GM10248 (cell line): ENCODE measurements at places on chromosomes 6 and 20.
A peak's percentile ranks its signal among the peaks of the same experiment; 100 is the strongest.

DNA sequence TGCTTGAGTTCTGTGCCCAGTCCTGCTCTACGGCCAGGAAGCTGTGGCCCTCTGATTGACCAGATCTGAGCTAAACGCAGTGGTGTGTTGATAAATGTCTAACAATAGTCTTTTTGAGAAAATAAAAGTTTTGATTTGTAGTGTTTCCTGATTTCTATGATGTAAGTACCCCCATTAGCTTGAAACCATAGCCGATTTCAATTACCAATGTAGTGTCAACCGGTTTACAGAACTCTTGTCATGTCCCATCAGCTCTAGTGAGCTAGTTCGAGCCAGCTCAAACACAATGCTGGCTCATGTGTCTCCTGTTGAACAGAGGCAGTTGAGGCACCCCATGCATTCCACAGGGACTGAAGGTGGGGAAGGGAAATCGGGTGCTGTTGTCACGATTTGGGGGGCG, 56.7 kb upstream of the ZMYND8 start:
- DNase-seq, result no peak

GRCh38 chr20:44914924-44915323, 5.1 kb downstream of the PABPC1L start:
- DNase-seq, result no peak

- no peak for DNase-seq
Measured at GRCh38 chr20:33296206-33296605, 13.2 kb downstream of the BPIFB1 start.

GRCh38 chr6:134729561-134729960, 220.3 kb downstream of the ALDH8A1 start:
- DNase-seq, result no peak

DNA sequence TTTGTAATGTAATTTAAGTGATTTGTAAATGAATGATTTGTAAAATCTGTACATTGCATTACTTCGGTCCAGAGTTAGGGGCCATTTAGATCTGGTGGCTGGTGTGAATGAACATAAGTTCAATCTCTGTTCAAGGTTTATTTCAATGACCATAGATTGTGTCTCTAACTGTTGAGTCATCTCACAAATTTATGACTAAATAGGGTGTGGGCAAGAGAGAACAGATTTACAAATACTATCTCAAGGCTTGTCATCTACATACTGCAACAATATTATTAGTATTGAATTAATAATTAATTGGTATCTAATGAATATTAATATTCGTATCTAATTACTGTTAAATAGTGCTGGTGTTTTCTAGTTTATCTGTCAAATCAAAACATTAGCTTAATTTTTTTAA, 115.3 kb upstream of the EDN1 start:
- no peak for DNase-seq

DNA sequence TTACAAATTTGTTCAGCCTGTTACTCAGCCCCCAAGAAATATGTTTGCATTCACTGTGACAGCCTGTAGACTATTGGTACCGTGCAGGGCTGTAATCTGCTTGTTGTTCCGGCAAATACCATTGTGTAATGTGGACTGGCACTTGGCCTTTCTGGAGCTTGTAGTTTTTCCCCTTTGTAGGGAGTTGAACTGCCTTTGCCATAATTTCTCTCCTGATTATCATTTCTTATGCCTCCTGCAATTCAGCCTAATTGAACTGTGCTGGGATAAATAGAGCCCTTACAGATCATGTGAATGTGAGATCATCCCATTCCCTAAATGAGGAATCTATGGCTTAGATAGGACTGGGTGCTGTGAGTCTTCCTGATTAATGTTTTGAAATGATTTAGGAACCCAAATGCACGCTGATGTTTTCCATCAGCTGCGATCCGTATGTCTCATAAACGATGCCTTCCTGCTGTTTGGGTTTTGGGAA, 185.1 kb downstream of the JARID2 start:
- no peak for DNase-seq

- peak; percentile 78 for DNase-seq
Measured at GRCh38 chr20:45933266-45934045, 1.0 kb upstream of the PCIF1 start.

GRCh38 chr20:10172998-10173655, 45.5 kb upstream of the SNAP25 start:
- no peak for DNase-seq

GRCh38 chr6:158654498-158654897, 4.6 kb downstream of the SYTL3 start:
- no peak for DNase-seq

DNA sequence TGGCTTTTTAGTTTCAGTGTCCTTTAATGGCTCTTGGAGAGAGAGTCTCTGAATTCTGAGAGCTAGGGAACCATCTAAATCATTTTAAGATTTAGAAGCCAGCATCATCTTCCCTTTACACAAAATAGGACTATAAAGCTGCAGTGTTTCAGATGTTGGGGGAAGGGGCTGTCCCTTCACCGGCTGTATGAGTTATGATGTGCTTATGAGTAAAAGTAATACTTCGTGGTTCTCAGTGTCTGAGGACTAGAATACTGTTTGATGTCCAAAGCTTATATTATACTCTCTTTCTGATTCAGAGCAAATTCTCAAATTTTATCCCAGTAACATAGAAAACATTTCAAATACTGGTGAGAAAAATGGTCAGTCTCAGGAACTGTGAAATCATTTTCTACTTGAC, 63.5 kb upstream of the FAM8A1 start:
- DNase-seq, result peak; percentile 47

- DNase-seq, result no peak
Measured at GRCh38 chr20:34970193-34970840, 14.6 kb downstream of the MYH7B start.

DNA sequence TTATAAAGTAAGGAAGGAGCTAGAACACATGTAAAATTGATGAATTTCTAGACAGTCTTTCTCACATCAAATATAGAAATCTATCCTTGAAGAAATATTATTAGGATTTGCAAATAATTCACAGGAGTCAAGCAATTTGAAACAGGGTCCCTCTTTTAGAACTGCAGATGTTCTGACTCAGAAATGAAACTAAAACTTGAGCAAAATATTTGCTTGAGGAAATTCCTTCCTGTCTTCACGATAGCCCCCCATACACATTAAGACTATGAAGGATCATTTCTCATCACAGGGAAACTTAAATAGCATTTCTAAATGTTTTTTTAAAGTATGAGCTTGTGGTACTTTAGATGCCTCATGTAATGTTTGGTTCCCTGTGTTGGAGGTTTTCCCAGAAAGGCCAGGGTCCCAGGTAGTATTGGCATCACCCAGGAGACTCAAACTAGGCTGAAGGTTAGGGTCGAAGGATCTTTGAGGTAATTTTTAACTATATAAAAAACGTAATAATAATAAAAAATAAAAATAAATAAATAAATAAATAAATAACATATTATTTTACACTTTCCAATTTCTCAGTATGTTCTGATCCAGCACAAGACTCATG, 144.0 kb upstream of the TBX18 start:
- no peak for DNase-seq

DNA sequence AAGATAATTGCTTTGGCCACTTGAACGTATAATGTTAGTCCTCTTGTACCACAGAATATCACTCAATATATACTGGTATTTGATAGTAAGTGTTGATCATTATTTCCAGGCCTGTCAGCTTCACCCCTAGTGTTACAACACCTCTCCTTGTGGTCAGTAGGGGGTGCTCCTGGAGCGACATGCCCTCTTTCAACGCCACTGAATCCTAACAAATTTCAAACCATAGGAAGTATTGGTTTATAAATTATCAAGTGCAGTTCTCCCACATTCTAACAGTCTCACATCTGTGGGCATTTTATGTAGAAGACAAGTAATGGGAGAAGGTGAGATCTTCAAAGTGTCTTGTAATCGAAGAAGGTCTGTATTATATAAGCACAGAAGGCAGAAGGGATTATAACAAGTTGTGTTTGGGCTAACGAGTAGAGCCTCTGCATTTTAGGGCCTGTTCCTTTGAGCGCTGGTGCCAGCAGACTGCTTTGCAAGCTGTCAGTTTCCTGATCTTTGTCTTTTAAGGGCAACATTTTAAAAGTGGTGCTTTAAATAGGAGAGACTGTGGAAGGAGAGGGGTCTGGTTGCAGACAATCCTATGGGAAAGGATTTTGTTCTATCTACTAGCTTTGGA, 57.1 kb upstream of the CEP162 start:
- DNase-seq, result peak; percentile 12

DNA sequence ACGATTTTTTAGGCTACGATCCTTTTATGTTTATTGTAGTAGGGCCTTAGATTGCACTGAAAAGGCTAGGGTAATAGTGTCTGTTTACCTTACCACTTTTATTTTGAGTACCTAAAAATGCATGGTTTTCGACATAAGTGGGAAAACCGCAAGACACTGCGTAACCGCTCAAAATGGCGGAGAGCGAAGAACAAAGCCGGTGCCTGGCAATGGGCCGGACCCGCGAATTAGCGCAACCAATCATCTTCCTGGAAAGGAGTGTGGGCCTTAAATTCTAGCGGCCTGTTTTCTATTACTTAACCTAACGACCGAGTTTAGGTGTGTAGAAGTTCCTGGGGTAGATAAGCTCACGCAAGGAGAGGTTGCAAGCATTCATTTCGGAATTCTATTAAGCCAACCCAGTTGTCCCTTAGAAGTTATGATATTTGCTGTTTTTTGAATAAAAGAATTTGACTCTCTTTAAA, 118.0 kb downstream of the HFE start:
- DNase-seq, result peak; percentile 73

DNA sequence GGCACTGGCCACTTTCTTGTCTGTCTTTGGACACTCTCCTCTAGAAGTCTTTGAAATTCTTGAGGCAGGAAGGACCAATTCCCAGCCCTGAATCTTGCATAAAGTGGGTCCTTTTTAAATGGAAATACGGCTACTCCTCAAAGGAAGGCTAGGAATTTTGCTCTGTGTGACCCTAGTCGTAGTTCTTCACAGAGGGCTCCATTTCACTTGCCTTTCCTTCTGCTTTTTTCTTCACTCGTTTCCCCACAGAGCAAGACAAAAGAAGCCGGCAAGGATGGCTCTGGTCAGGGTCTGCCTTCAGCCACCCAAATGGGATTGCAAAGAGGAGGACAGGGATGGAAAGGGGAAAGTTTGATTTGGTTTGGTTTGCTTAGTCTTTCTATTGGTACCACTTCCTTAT, 25.8 kb downstream of the HLA-E start:
- no peak for DNase-seq

- DNase-seq, result no peak
Measured at GRCh38 chr20:4835244-4836177, 113.8 kb downstream of the PRND start.

GRCh38 chr6:117451671-117452070, 25.9 kb upstream of the ROS1 start:
- DNase-seq, result no peak

DNA sequence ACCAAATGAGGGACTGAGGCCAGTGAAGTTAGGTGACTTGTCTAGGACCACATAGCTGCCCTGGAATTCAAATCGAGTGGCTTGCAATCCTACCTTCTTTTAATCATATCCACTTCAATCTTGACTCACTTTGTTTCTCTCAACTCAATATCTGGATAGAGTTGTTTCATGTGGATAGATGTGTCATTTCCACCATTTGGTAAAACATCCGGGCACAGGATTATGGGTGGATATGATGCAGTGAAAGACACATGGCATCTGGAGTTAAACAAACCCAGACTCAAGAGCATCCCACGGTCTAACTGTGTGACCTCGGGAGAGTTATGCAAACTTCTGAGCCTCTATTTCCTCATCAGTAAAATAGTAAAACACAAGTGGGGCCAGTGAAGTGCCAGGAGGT, 103.6 kb upstream of the CNKSR3 start:
- no peak for DNase-seq

GRCh38 chr6:3343089-3343883, 84.5 kb downstream of the PSMG4 start:
- DNase-seq, result no peak

DNA sequence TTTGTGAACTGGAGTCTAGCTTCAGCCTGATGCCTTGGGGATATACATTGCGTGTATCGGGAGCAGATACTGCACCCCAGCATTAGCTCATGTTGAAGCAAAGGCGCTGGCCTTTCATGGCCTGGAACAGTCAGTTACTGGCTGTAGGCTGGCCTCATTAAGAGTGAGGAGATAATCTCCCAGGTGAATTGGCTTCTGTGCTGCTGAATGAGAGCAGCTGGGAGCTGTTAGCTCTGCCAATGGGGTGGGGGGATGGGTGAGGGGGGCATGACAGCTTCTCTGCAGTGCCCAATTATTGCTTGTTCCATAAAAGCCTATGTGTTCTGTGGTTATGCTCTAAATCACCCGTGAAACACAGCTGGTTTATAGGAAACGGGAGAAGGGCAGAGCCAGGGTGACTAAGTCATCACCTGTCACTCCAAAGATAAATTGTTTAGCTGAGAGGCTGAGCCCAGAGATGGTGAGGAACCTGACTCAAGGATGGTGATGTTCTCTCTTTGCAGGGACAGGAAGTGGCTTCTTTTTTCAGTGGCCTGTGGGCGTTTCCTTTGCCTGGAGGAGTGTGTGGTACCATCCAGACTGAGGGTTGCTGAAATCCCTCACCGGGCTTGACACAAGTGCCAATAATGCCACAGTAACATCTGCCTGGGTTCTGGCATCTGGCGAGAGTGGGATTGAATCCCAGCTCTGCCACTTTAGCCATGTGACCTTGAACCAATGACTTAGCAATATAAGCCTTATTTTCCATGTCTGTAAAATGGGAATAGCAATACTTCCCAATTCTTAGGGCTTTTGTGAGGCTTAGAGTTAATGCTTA, 170.8 kb downstream of the BCAS1 start:
- peak; percentile 50 for DNase-seq

GRCh38 chr6:2205396-2205795, 40.0 kb downstream of the GMDS start:
- DNase-seq, result no peak

GRCh38 chr20:24542721-24543120, 73.3 kb downstream of the SYNDIG1 start:
- no peak for DNase-seq

DNA sequence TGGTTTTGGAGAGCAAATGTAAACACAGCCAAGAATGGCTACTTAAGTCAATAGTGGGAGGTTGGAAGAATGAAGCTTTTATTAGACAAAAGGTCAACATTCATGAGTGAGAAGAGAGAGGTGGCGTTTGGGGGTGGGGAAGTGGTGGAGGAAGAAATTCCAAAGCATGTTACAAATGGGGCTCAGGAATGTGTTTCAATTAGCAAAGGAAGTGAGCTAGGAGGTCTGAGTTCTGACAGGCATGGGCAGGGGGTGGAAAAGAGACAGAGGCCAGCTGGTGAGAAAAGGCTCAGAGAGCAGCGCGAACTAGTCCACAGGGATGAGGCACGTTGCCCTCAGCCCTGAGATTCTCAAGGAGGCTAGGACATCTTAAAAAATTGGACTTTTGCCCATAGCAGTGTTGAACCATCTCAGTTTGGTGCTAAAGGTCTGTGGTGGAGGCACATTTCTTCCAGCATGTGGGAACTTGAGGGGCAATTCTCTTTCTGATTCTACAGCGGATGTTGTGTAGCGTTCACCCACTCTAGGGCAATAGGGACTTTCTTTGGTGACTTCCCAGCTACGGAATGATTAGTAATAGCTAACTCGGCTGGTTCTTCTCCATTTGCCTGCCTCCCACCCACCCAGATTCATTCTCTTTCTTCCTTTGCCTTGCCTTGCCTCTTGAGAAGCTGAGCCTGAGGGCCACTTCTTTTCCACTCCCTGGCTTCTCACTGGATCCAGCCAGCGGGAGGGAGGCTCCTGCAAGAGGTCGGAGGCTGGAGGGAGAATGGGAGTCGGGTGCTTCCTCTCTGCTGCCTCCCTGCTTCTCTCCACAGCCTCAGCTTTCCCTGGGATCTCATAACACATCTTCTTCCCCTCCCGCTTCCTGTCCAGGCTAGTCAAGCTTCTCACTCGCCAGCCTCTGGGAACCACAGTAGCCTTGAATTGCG, 45.1 kb upstream of the NEDD9 start:
- DNase-seq, result peak; percentile 77
